ENCODE measurements at places on chromosomes 7 and 10. TPM values are rescaled to one million over a fixed set of nuclear protein-coding genes. Genes with fewer than 3 reads are reported as not detected.

DNA sequence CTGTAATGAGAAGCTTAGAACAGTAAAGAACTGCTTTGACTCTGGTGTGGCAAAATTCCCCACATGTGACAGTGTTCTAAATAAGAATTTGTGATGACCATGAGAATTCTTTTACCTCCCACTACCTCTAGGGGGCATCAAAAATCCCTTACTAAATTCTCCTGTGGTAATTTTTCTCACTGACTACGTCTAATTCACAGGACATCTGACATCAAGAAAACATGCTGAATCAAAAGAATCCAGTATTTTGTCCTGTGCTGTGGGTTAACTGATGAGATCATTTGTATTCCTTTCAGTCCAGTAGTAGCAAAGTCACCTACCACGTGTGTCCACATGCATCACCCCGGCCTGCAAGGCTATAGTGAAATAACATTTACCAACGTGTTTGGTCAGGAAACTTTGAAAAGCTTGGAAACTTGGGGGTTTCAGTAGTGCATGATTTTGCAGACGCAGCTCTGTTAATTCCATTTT is 103.8 kb downstream of the ATE1 start:
- no peak for DNase-seq

DNA sequence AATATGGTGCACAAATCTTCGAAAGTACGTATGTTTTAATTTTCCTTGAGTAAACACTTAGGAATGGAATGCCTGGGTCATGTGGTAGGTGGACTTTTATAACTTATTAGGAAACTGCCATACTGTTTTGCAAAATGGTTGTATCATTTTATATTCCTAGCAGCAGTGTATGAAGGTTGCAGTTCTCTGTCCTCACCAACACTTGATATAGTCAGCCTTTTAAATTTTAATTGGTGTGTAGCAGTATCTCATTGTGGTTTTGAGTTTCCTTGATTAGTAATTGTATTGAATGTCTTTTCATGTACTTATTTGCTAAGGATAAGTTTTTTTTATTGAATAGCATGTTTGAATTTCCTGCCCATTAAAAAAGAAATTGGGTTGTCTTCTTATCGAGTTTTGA is 926 bp upstream of the PCBD1 start:
- no peak for DNase-seq

- no peak for DNase-seq
Measured at GRCh38 chr7:70459546-70459945, 672.4 kb upstream of the GALNT17 start.

The VWC2 gene
- polyA plus RNA-seq = not detected

DNA sequence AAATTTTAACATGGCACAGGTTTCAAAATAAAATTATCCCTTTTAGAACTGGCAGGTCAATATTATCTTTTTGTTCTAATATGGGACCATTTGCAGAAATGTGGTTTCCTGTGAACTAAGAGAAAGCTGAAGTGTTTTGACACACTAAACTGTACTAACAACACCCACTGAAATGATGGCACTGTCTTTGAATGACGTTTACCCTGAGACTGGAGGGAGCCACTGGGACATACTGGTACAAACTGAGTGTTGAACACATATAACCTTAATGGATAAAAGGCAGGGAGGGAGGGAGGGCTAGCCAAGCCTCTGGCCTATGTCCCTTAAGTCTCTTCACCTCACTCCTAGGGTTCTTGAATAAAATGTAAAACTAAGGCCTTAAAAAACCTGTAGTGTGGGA is 95.9 kb downstream of the PDE1C start:
- DNase-seq = no peak

The DYDC1 gene
- polyA plus RNA-seq = not detected

GRCh38 chr7:111012799-111013675 is 77.9 kb upstream of the LRRN3 start:
- no peak for DNase-seq

DNA sequence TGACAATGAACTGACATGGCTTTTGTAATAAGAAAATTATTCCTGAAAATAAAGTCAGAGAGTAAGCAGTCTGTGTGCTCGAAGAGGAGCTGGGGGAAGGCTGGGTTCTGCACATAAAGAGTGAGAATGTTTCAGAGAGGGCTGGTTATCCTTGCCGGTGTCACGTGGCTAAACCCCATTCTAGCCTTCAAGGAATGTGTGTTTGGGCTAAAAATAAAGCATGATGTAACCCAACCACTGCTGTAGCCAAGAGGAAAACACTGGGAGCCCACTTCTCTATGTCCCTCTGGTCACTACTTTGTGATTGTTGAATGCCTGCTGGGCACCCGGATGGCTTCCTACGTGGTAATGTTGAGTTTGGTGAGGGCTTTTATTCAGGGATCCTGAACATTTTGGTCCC is 23.5 kb downstream of the WDFY4 start:
- peak; percentile 25 for DNase-seq

The STX1A gene
- 6.6 TPM for polyA plus RNA-seq

GRCh38 chr7:99395616-99396327 is 12.6 kb downstream of the PDAP1 start:
- DNase-seq = no peak

GRCh38 chr10:35194906-35195305 is 68.3 kb downstream of the CREM start:
- DNase-seq = peak; percentile 38

- DNase-seq = no peak
Measured at GRCh38 chr10:45447416-45447815, 73.4 kb downstream of the ALOX5 start.

- no peak for DNase-seq
Measured at GRCh38 chr10:62620491-62620890, 184.0 kb upstream of the ADO start.

DNA sequence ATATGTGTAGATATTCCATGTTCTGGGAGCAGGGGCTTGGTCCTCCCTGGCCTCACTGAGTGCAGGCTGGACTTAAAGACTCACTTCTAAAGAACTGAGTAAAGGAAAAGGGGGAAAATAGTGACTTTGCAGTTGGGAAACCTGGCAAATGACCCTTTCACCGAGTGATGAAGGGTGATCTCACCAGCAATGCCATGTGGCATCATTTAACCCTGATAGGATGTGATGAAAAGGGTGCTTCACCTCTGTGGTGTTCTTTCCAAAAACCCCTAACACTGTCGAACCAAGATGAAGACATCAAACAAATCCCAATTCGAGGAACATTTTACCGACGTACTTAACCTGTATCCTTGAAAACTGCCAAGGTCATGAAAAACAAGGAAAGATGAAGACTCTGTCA is 71.9 kb downstream of the AOAH start:
- no peak for DNase-seq

GRCh38 chr10:118045158-118045836 is 1.4 kb downstream of the RAB11FIP2 start:
- no peak for DNase-seq

DNA sequence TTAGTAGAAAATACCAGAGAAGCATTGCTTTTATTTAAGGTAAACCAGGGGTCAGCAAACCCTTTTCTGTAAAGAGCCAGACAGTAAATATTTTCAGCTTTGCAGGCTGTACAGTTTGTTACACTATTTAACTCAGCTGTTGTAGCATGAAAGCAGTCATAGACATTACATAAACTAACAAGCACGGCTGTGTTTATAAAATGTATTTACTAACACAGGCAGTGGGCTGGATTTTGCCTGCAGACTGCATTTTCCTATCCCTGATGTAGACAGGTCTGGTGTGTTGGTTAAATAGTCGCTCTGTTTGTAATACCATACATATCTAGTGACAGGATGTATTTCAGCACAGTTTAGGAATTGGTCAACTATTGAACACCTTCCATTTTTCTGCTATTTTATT is 129.3 kb downstream of the ST7 start:
- DNase-seq = no peak

- DNase-seq = peak; percentile 78
Measured at GRCh38 chr7:47031786-47032535, 550.0 kb downstream of the TNS3 start.

GRCh38 chr7:112398534-112398933 is 51.7 kb upstream of the IFRD1 start:
- DNase-seq = no peak

DNA sequence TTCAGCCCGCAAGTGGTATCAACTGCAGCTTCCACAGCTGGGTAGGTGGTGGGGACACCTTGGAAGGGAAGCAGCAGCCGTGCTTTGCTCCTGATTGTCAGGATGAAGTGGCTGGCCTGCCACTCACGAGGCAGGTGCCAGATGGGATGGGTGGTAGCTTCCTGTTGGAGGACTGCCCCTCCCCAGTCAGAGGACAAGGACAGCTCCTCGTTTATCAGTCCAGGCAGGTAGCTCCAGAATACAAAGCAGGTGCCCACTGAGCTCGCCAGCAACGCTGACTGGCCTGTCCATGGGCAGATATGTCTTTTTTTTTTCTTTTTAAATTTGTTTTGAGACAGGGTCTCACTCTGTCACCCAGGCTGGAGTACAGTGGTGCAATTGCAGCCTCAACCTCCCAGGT is 431.3 kb downstream of the GALNT17 start:
- no peak for DNase-seq

DNA sequence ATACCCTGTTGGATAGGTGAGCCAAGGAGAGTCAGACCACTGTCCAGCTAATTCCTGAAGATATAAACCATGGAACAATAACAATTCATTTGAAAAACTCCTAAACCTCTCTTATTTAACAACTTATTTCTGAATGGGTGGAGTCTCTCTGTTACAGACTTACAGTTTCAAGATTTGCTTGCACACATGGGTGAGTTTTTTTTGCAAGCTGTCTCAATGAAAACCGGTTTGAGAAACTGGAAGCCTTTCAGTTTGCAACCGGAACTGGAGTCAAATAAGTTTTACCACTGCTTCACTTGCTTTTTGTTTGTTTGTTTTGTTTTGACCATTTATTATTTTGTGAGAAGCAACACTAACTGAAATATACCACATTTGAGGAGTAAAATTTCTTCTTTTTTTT is 243.8 kb downstream of the MTERF1 start:
- DNase-seq = no peak

The PIP gene
- polyA plus RNA-seq = not detected

The RBAK gene
- polyA plus RNA-seq = 13.4 TPM

- no peak for DNase-seq
Measured at GRCh38 chr7:43372676-43373355, 210.1 kb upstream of the STK17A start.

DNA sequence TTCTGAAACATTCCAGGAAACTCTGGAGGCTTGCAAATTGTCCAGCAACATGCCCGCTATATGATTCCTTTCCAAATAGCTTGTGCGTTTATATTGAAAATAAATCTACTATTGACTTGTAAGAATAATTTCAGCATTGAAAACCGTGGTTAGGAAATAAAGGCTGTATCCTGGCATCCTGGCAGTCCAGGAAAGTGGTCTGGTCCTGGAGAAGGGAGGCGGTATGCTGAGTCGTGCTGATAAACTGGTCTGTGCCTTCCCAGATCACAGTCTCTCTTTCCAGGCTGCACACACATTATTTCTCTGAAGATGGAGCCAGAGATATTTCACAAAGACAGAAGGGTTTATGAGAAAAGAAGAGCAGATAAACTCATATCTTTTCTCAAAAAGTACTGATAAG is 350.1 kb upstream of the COBL start:
- DNase-seq = no peak

- no peak for DNase-seq
Measured at GRCh38 chr10:21511946-21512572, 13.4 kb downstream of the SKIDA1 start.

- DNase-seq = no peak
Measured at GRCh38 chr7:53191836-53192443, 156.5 kb downstream of the POM121L12 start.

DNA sequence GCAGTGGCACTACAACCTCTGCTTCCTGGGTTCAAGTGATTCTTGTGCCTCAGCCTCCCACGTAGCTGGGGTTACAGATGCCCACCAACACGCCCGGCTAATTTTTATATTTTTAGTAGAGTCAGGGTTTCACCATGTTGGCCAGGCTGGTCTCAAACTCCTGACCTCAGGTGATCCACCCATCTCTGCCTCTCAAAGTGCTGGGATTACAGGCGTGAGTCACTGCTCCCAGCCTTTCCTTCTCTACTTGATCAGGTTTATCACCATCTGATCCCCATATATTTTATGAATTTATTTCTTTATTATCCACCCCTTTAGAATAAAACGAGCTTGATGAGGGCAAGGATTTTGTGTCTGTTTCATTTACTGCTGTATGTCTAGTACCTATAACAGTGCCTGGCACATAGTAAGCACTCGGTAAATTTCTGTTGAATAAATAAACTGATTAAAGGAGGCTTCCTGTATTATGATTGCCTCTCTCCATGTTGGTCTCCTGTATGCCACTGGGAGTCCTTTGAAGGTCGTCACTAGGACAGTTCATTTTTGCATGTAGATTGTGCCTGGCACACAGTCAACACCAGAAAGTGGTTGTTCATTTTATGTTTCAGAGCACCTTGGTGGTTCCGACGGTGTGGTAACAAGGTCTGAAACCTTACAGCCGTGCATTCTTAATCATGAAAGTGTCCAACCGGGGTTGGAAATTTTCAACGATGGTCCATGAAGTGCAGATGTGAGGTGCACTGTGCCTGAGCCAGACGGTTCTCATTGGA is 9.6 kb upstream of the EIF3A start:
- no peak for DNase-seq

The LAMB1 gene
- polyA plus RNA-seq = 454 TPM

The CROT gene
- polyA plus RNA-seq = 12.9 TPM

DNA sequence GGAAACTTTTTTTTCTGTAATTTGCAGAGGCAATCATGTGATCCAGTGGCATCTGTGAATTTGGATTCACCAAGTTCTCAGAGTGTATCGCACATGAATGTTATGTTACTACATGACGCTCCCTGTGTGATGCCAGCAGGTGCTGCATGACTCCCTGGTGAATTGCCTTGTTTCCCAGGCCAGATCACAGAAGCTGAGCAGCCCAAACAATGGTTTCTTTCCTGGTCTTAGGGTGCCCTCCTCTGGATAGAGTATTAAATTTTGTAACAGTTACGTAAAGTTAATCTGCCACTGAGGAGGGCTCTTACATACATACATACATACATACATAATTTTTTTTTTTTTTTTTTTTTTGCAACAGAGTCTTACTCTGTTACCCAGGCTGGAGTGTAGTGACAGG is 3.6 kb downstream of the ZSCAN21 start:
- peak; percentile 48 for DNase-seq

DNA sequence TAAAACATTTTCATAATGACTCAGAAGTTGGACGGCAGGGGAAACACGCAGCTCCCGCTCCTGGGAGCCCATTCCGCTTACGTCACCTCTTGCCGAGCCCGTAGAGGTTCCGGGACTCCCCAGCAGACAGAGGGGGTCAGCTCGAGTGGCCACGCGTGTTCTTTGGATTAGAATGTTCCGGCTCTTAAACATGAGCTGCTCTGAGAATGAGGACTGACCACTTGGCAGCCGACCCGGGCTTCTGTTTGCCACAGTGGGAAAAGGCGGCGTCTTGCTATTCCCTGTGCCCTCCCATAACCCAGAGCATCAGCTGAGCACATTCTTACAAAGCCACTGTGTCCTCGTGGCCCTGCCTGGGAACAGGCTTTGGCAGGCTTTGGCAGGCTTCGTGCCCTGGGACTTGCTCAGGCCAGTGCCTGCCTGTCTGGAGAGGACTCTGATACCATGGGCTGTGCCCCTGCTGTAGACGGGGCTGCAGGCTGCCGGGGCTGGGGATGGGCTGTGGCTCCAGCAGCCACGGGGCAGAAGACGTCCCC is 40.1 kb downstream of the PFKP start:
- peak; percentile 73 for DNase-seq
